ENCODE measurements at places on chromosomes 6 and 20. TPM values are rescaled to one million over a fixed set of nuclear protein-coding genes. Genes with fewer than 3 reads are reported as not detected.
A peak's percentile ranks its signal among the peaks of the same experiment; 100 is the strongest.

DNA sequence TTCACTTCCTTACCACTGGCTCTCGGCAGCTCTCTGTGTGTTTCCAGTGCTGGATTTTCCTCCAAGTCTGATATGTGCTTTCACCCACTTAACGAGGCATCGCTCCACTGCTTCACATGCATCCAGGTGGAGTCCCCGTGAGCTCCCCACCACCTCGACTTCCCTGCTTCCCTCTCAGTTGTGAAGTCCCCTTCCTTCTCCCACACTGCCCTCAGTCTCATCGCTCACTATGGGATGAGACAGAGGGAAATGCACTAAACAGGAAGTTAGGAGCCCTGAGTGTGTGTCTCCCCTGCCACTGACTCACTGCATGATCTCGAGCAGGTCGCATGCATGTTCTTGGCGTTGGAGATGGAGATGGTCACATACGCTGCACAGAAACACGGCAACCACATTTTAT lies 84.0 kb downstream of the MTHFD1L start:
- no peak for DNase-seq

- DNase-seq = peak; percentile 60
Measured at GRCh38 chr6:128242765-128243403, 277.5 kb downstream of the PTPRK start.

GRCh38 chr20:58553166-58553696 lies 38.0 kb upstream of the APCDD1L start:
- no peak for DNase-seq

The PGC gene
- total RNA-seq = not detected

DNA sequence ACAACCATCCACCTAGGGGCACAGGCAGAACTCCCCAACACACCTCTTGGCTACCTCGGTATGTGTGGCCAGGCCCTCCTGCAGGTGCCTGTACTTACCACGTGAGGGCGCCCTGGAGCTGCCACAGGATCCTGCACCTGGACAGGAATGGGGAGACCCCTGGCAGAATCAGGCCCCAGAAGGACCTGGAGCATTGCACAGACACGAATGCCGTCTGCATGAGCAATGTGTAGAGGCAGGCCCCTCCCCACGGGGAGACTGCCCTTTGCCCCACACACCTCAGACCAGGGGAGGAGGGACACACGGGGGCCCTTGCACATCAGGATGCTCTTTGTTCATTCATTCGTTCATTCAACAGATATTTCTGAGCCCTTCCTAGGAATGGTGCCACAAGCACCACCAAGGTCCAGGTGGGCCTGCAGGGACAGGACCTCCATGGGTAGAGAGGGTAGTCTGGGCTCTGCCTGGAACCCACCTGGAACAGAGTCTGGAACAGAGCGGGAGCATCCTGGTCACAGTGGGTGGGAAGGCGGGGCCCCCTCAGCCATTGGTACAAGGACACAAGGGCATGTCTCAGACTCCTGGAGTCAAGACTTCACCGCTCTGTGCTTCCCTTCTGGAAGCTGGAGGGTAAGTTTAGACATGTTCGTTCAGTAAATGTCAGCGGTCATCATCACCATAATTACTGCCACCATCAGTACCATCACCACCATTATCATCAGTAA lies 32.3 kb downstream of the YTHDF1 start:
- no peak for DNase-seq

GRCh38 chr6:97790926-97791590 lies 508.0 kb upstream of the MMS22L start:
- no peak for DNase-seq

DNA sequence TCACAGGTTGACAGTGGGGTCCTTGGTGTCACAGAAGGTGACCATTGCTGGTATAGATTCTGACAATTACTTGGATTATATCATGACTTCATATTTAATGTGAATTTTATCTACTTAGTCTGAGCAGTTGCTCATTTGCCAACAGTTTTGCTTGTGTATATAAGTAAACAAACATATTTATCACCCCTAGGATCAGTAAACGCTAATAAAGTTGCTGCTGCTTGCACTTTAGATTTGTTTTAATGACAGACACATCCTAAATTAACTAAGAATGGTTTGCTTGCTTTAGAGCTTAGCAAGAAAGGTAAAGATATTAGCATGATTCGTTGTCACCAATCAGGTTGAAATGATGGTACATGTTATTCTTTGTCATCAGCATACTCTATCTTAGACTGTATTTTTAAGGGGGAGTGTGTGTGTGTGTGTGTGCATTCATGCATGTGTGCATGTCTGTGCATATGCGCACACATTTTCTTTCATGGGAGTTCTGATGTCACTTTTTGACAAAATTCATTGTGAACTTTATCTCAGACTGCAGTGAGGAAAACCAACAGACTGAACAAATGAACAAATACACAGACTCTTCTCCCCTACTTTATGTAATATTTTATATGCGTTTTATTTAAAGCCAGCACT lies 782.6 kb upstream of the FLRT3 start:
- no peak for DNase-seq

The CST2 gene
- total RNA-seq = not detected

GRCh38 chr6:41921712-41921998 lies 356 bp downstream of the BYSL start:
- no peak for DNase-seq

The DNMT3B gene
- total RNA-seq = 1.5 TPM

The LPA gene
- total RNA-seq = not detected

- DNase-seq = no peak
Measured at GRCh38 chr20:25012616-25013189, 20.2 kb upstream of the APMAP start.

- no peak for DNase-seq
Measured at GRCh38 chr20:50311308-50312001, 120.8 kb downstream of the CEBPB start.

DNA sequence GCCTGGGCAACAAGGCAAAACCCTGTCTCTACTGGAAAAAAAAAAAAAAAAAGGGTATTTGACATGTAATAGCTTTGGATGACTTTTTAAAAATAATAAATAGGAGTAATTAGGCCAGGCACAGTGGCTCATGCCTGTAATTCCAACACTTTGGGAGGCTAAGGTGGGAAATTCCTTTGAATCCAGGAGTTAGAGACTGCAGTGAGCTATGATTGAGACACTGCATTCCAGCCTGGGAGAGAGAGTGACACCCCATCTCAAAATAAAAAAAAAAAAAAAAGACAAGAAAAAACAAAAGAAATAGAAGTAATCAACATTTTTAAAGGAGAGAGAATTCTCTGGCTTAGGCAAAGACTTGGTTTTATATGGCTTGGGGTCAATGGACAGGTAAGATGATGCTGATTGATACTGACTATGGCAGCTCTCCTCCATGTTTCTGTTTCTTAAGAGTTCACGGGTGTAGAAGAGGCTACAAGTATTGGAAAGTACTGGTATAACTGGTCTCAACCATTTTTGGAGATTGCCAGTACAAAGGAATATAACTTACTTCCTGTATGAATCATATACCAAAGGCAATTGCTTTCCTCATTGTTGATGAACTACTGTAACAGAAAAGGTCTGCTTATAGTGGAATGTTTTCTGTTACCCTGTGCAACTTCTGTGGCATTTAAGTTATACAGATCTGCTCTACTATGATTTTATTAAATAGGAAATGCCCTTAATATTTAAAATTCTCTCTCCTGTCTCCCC lies 10.1 kb downstream of the MAP3K5 start:
- peak; percentile 60 for DNase-seq

The CPNE1 gene
- 200 TPM for total RNA-seq

DNA sequence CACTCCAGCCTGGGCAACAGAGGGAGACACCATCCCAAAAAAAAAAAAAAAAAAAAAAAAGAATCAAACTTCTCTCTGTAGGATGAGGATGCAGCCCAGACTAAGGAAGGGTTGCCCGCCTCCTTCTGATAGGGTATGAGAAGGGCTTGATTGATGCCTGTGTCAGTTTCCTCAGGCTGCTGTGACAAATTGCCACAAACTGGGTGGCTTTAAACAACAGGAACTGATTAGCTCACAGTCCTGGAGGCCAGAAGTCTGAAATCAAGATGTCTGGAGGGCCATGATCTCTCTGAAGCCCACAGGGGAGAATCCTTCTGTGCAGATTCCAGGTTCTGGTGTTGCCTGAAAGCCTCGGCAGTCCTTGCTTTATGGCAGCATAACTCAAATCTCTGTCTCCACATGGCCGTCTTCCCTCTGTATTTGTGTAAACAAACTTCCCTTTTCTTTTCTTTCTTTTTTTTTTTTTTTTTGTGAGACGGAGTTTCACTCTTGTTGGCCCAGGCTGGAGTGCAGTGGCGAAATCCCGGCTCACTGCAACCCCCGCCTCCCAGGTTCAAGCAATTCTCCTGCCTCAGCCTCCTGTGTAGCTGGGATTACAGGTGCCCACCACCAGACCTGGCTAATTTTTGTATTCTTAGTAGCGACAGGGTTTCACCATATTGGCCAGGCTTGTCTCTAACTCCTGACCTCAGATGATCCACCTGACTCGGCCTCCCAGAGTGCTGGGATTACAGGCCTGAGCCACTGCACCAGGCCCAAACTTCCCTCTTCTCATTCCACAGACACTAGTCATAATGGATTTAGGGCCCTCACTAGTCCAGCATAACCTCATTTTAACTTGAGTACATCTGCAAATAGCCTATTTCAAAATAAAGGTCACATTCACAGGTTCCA lies 11.2 kb upstream of the CDK19 start:
- DNase-seq = no peak

- DNase-seq = no peak
Measured at GRCh38 chr6:135910790-135911618, 59.5 kb downstream of the PDE7B start.

GRCh38 chr6:703552-703951 lies 10.6 kb upstream of the EXOC2 start:
- no peak for DNase-seq

GRCh38 chr20:57330998-57331397 lies 1.4 kb downstream of the SPO11 start:
- no peak for DNase-seq

DNA sequence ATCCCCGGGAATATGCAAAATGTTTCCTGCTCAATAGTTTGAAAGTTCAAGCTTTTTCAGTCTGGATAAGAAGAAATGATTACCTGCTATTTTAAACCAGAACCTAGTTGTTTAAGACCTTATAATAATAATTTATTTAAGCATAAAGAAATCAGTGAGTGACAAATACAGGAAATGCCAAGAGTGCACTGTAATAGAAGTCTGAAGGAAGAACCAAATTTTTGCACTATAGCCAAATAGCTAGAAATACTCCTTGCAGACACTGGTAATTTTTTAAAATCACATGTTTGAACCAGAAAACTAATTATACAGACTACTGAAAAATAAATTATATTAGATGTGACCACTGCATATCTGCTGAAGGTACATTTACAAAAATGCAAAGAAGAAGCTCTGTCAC lies 93.2 kb downstream of the MMS22L start:
- peak; percentile 57 for DNase-seq

GRCh38 chr6:37638414-37639341 lies 59.0 kb downstream of the MDGA1 start:
- no peak for DNase-seq

The LY6G5B gene
- total RNA-seq = 5.1 TPM

The LINC00237 gene
- total RNA-seq = not detected

DNA sequence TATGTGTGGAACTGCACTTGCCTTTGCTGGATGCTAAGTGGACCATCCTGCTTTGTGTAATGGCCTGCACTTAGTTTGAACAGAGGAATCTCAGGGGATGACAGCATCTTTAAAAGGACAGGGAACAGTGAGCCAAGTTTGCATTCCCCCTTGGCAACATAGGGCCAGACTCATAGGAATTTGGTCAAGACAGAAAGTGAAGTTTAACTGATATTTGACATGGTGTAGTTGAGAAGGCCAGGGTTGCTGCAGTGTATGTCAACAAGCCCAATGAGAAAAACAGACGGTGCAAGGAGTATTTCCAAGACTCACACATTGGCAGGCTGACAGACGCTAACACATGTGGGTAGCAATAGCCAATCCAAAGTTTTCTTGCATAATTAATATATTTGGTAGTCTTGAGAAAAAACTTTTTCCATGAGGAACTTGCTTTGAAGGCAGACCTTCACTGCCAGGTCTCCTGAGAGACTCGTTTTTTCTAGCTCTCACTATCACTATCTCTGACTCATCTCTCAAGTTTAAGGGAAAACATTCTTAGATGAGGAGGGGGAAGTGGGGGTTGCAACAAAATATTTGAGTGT lies 213.8 kb downstream of the IBTK start:
- no peak for DNase-seq

GRCh38 chr20:57071954-57072583 lies 194.4 kb downstream of the BMP7 start:
- DNase-seq = no peak

The CEP162 gene
- 3.2 TPM for total RNA-seq

DNA sequence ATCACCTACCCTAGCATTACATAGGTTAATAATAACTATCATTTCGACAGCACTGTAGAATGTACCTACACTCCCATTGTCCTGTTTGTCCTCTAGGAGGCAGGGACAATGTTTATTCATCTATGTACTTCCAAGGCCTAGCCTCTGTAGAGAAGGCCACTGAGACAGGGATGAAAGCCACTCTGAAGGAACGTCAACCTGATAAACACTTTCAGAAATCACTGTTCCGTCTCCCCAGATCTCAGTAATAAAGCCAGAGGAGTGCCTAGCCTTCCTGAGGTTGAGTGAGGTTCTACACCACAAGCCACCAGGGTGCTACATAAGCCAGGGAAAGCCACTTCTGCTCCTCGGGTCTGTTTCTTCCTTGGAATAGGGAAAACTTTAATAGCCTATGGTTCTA lies 44.8 kb downstream of the POPDC3 start:
- no peak for DNase-seq

The NKAIN4 gene
- total RNA-seq = not detected

GRCh38 chr6:127463056-127463455 lies 3.9 kb upstream of the KIAA0408 start:
- no peak for DNase-seq

- DNase-seq = no peak
Measured at GRCh38 chr6:82622461-82622860, 258.8 kb downstream of the TPBG start.

GRCh38 chr6:116088946-116089345 lies 11.7 kb upstream of the NT5DC1 start:
- no peak for DNase-seq

DNA sequence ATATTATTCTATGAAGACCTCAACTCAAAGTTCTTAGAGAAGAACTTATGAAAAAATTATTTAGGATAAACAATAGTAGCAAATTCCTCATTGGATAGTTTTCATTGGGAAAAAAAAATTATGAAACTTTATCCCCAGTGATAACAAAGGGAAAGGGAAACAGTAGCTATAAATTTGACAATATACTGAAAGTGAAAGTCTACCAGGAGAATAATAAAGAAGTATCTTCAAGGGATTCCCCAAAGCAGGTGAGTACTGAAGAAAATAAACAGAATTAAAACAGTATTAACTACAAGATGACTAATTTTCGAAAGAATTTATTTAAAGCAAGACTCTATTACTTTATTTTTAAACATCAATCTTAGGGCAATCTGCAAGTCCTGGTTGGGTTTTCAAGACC lies 56.4 kb downstream of the REPS1 start:
- DNase-seq = no peak

The GABRR1 gene
- not detected for total RNA-seq

GRCh38 chr20:642398-643174 lies 10.4 kb downstream of the SRXN1 start:
- DNase-seq = no peak

DNA sequence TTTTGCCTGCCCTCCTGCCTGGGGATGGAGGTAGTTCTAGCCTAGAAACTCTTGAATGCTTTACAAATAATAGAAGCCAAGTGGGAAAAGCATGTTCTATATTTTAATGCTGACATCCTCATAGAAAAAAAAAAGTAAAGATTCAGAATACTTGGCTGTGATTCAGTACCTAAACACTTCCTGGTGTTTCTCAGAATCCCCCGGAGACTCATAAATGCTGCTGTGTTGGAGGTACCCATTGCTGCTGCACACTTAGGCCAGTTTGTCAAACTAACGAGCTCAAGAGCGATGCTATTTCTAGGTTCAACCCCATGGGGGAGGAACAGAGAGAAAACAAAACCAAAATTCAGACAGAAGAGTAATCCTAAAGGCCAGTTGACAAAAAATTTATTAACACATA lies 38.8 kb upstream of the ZFP64 start:
- DNase-seq = no peak
